ENCODE measurements at places on chromosomes 3 and 15.

GRCh38 chr3:81955878-81956277 is 194.4 kb upstream of the GBE1 start:
- DNase-seq, result no peak

DNA sequence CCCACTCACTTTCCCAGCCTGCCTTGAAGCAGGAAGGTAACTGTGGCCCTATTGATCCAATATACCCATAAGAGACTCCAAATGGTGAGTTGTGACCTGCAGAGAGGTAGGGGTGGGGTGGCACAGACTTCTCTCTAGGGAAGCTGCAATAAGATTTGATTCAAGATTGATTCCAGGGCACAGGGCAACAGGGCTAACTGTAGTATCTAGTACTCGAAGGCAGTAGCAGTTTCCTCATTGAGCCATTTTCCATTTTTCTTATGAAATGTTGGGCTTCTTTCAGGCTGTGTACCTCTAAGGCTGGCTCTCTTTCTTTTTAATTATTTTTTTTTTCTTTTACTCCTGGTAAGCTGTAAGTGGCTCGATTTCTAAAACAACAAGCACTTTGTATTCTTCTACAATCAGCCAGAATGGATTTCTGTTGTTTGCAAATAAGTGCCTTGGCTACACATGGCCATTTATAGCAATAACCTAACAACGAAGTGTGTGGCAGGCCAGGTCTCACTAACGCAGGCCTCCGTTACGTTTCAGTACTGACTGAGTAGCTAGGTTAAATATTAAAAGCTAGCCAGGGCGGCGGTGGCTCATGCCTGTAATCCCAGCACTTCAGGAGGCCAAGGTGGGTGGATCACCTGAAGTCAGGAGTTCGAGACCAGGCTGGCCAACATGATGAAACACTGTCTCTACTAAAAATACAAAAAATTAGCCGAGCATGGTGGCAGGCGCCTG is 19.3 kb downstream of the CCDC12 start:
- DNase-seq, result no peak

DNA sequence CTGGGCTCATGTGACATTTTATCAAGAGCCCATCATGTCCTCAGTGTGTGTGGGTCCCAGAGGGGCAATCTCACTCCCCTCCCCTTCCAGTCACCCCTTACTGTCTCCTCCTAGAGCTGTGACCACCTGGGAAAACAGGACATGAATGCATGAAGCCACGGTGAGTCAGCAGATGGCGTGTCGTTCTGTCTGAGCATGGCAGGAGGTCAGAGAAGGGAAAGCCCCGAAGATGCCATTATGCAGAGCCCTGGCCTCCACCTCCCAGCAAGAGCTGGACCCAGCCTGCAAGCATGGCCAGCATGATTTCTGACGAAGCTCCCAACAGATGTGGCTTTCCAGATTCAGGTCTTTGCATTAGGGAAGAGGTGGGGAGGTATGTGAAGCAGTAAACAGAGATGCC is 118.5 kb downstream of the TLE3 start:
- no peak for DNase-seq

DNA sequence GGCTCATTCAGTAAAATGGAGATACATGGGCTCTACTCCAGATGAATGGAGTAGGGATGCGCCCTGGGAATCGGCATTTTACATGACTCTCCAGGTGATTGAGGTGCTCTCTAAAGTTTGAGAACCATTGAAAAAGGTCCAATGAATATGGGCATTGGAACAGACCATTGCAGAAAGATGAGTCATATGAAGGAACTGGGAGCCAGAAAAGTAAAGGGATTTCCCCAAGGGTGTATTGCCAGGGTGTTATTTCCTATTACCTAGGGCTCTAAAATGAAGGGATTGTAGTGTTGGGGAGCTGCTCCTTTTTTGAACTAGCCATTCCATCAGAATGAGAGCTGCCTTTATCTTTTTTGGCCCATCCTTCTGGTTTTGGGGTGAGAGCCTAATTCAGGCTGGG is 21.7 kb downstream of the CLDN11 start:
- DNase-seq, result no peak

DNA sequence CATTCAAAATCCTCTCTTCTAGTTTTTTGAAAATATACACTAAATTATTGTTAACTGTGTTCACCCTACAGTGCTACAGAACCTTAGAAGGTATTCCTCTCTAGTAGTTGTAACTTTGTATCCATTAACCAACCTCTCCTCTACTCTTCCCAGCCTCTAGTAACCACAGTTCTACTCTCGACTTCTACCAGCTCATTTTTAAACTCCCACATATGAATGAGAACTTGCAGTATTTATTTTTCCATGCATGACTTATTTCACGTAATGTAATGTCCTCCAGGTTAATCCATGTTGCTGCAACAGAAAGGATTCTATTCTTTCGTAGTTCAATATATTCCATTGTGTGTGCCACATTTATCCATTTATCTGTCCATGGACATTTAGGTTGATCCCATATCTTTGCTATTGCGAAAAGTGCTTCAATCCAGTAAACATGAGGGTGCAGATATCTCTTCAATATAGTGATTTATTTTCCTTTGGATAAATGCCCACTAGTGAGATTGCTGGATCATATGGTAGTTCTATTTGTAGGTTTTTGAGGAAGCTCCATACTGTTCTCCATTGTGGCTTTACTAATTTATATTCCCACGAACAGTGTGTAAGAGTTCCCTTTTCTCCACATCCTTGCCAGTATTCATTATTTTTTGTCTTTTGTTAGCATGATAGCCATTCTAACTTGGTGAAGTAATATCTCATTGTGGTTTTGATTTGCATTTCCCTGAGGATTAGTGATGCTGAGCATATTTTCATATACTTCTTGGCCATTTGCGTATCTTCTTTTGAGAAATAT is 113.7 kb upstream of the SMAD3 start:
- no peak for DNase-seq

GRCh38 chr3:50459785-50460184 is 43.6 kb downstream of the CACNA2D2 start:
- no peak for DNase-seq

DNA sequence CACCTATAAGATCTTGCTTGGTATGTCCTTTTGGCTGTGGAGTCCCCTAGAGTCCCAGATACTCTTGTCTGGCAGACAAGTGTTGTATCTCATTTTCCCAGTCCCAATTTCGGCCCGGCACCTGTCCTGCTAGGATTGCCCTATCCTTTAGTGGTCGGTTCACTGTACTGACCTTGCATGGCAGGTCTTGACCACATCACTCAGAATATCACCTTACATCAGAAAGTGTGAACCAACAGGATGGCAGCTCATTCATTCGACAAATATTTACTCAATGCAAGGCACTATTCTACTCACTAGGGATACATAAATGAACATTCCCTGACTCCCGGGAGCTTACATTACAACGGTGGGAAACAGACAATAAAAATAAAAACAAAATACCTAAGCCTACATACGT is 5.7 kb upstream of the CCDC80 start:
- DNase-seq, result no peak

DNA sequence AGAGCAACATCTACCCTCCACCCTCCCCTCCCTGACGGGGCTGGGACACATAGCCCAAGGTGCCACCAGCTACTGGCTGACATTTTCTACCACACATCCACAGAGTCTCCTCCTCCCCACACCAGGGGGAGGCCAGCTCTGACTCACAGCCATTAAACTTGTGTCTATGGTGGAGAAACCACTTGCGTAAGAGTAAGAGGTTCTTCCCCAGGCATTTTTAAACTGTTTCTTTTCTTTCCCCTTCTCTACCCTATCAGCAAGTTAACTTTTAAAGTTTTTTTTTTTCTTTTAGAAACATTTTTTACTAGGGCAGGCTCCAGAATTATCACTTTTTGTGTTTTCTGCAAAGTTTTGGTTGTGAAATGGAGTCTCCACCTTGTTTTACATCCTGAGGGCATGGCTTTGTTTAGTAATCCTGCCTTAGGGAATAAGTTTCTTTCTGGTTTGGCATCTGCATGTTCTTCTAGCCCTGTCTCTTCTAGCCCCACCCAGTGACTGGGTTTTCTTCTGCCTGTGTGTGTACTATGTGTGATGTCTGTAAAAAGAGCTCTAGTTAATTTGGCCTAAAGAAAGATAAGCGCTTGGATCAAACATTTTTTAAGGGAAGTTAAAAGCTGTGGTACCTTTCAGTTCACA is 148.8 kb upstream of the GADL1 start:
- DNase-seq, result peak; percentile 32

GRCh38 chr3:143263852-143264513 is 144.4 kb downstream of the CHST2 start:
- DNase-seq, result no peak

- no peak for DNase-seq
Measured at GRCh38 chr3:109184726-109185125, 48.2 kb downstream of the C3orf85 start.

DNA sequence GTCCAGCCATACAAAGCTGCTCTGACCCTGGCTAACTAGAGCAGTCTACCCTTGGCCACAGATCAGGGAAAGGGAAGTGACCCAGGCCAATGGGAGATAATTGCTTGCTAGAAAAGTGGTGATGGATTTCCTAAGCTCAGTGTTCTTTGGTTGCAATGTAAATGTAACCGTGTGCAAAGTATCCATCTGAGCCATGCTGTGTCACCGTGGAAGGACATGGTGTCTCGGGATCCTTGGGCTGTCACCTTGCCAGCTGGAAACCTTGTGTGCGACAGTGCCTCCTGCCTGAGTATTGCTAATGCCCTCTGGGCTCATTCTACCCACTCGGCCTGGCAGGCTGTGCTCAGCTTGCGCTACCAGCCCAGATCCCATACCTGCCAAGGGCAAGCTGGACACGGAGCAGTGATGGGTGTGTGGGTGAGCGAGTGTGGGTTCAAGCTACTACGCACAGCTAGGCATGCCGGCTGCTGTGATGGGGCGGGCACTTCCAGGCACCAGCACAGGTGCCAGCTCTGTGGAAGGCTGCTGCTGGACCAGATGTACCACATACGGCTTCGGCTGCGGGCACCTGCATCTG is 10.7 kb upstream of the SIAH2 start:
- no peak for DNase-seq

DNA sequence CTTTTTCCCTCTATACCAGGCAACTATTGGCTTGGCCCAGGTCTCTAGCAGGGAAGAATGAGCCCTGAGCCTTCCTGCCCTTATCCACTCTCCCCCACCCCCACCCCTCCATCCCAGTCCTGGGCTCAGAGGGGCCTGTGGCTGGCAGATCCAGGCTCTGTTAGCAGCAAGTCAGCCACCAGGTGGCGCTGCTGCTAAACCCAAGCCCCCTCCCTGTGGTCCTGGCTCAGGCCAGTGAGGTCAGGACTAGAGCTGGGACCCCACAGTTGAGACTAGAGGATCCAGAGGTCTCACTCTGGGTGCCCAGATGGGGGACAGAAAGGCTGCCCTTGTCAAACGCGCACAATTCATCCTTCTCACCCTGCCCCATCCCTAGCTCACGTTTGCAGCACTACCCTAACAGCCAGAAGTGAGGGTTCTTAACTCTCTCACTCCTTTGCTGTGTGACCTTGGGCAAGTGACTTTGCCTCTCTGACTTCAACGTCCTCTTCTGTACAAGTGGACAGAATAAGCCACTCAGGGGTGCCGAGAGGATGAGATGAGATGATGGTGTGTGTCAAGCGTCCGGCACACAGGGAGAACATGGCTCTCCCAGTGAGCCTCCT is 46.8 kb upstream of the SLC6A1 start:
- peak; percentile 77 for DNase-seq

DNA sequence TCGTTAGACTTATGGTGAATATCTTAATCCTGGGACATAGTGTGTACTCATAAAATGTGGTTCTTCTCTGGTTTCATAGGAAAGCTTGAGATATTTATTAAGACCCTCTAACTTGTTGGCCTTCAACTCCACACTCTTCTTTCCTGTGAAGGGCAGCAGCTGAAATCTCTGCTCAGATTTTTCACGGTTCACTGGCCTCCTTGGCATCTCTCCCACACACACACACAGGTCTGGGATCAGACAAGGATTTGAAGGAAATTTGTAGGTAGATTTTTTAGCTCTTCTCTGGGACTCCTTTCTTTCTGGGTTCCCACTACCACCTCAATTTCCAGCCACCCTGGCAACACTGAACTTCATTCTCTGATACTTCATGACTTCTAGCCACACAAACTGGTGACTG is 70.2 kb downstream of the MYRIP start:
- no peak for DNase-seq

GRCh38 chr3:69671082-69671952 is 67.9 kb upstream of the MITF start:
- peak; percentile 53 for DNase-seq
